Dermis microvascular lymphatic vessel endothelial cell (primary cell): ENCODE measurements at places on chromosomes 3 and 15. TPM values are rescaled to one million over a fixed set of nuclear protein-coding genes. Genes with fewer than 3 reads are reported as not detected.

- no peak for DNase-seq
Observed at GRCh38 chr3:176190755-176191154, 1006.5 kb downstream of the TBL1XR1 start.

GRCh38 chr3:65616563-65616962 is 422.2 kb downstream of the MAGI1 start:
- DNase-seq, result no peak

- DNase-seq, result no peak
Observed at GRCh38 chr15:34886134-34886533, 83.4 kb downstream of the AQR start.

GRCh38 chr3:170699158-170700053 is 113.5 kb upstream of the SLC7A14 start:
- DNase-seq, result no peak

- no peak for DNase-seq
Observed at GRCh38 chr3:124091716-124092115, 99.8 kb upstream of the ROPN1 start.

DNA sequence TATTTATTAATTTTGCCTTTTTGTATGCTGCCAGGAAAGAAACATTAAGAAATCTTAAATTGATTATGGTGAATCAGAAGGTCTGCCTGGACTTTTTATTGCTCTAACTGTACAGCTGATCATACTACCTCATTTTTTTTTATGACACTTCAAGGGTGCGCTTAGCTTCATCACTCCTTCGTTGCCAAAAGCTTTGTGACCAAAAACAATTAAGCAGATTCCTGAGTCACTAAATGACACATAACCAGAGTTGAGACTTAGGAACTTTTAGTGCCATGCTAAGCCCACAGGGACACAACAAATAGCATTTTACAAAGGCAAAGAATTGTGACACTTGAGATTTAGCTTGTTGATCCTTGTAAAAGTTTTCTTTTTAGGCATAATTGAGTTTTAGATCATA is 4.9 kb downstream of the ADIPOQ start:
- DNase-seq, result no peak

GRCh38 chr3:49618412-49618811 is 55.7 kb upstream of the APEH start:
- DNase-seq, result no peak

GRCh38 chr15:98528046-98528725 is 120.2 kb upstream of the IGF1R start:
- DNase-seq, result no peak

EFHB gene
- under 0.01 TPM in 1 of 2 replicates, not detected in the other for total RNA-seq

IMP3 gene
- 61.1 and 68.5 TPM in 2 replicates for total RNA-seq

ZMYND10 gene
- total RNA-seq, result under 0.01 and 0.25 TPM in 2 replicates
